ENCODE measurements at places on chromosomes 4 and X. TPM values are rescaled to one million over a fixed set of nuclear protein-coding genes. Genes with fewer than 3 reads are reported as not detected.

GRCh38 chrX:76931518-76931917 lies 504.0 kb downstream of the MAGEE1 start:
- DNase-seq = no peak

DNA sequence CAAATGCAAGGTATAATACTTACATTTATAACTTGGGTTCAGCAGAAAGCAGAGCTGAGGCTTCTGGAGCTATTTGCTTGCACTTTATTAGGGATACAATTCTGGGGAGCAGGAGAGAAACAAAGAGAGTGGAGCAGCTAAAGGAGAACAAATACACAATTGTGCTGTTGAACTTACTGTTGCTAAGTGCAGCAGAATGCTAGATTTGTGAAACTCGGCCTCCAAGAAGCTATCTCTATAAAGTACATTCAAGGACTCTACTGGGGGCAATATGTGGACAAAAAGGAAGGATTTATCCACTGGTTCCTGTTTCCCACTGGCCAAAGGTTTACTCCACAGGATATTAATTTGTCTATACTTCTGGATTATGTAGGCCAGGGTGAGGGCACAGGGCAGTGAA lies 86.8 kb downstream of the PPP1R2C start:
- DNase-seq = no peak

GRCh38 chrX:67624325-67624724 lies 80.5 kb downstream of the AR start:
- no peak for DNase-seq

DNA sequence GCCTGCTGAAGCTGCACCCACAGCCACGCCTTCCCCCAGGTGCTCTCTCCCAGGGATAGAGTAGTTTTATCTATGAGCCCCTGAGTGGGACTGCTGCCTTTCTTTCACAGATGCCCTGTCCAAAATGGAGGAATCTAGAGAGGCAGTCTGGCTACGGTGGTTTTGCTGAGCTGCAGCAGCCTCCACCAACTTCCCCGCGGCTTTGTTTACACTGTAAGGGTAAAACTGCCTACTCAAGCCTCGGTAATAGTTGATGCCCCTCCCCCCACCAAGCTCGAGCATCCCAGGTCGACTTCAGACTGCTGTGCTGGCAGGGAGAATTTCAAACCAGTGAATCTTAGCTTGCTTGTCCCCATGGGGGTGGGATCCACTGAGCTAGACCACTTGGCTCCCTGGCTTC lies 84.5 kb downstream of the PRKG2 start:
- no peak for DNase-seq

DNA sequence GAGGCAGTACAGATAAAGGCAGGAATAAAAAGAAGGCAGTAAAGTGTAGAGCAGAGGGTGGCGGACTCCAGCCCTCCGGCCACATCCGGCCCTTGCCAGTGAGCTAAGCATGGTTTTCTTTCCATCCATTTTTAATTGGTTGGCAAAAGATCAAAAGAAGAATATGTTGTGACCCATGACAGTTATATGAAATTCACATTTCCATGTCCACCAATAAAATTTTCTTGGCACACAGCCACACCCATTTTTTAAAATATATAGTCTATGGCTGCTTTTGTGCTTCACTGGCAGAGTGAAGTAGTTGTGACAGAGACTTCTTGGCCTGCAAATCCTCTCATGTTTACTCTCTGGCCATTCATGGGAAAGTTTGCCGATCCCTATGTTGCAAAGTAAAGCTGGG lies 29.8 kb downstream of the SLC9A6 start:
- no peak for DNase-seq

- DNase-seq = no peak
Measured at GRCh38 chr4:126604268-126604867, 1028.4 kb upstream of the INTU start.

DNA sequence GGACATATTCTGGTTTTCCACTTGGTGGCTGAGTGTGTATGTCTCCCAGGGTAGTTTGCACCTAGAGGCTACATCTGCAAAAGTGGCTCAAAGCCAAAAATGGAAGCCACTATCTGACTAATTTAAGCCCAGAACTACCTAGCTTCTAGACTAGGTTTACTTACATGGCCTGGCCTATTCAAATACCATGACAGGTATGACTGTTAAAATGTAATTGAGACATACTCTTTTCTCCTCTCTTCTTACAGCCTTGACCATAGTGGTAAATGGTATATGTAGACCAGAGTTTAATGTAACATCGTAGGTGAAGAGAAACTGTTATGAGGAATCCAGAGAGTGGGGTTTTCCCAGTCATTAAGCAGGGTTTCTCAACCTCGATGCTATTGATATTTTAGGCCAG lies 2.6 kb upstream of the TRPC5 start:
- no peak for DNase-seq

- no peak for DNase-seq
Measured at GRCh38 chrX:19086102-19086772, 36.0 kb downstream of the ADGRG2 start.

DNA sequence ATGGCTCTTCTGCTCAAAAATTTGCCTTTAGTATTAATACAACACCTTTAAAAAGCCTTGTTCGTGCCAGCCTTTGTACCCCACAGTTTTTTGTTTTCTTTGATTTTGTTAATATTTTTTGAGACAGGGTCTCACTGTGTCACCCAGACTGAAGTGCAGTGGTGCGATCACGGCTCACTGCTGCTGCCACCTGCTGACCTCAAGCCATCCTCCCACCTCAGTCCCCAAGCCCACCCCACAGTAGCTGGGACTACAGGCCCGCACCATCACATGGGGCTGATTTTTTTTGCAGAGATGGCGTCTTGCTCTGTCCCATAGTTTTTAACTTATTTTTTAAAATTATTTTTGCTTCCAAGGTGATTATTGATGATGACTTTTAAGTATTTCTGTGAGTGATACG lies 134.0 kb downstream of the HTR2C start:
- no peak for DNase-seq

DNA sequence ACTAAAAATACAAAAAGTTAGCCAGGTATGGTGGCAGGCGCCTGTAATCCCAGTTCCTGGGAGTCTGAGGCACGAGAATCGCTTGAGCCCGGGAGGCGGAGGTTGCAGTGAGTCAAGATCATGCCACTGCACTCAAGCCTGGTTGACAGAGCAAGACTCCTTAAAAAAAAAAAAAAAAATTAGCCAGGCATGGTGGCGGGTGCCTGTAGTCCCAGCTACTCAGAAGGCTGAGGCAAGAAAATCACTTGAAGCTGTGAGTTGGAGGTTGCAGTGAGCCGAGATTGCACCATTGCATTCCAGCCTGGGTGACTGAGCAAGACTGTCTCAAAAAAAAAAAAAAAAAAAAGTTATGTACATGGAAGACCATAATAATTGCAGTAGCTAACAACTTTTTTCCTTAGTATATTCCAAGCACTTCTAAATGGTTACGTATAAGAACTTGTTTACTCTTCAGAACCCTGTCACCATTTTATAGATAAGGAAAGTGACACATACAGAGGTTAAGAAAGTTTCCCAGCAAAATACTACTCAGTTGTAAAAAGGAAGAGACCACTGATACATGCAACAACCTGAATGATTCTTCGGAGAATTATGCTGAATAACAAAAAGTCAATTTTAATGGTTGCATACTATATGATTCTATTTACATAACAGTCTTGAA lies 24.5 kb downstream of the RUFY3 start:
- no peak for DNase-seq

- peak; percentile 72 for DNase-seq
Measured at GRCh38 chr4:82515705-82516104, 46.1 kb downstream of the TMEM150C start.

- DNase-seq = no peak
Measured at GRCh38 chrX:87468941-87469340, 48.7 kb upstream of the KLHL4 start.

DNA sequence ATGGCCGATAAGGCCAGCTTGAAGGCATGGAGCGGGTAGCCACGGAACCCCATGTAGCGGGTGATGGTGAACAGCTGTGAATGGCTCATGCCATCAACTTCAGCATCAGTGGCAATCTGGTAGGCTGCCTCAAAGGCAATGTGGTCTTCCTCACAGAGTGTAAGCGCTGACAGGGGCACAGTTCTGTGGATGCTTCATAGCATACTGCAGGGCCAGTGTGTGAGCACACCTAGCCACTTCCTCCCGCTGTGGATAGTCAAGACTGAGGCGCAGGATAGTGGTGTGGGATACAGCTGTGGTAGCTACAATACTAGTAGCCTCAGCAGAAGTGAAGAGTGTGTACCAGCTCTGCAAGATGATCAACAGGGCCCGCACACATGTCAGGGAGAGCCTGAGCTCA lies 40.5 kb downstream of the C4orf33 start:
- no peak for DNase-seq

- no peak for DNase-seq
Measured at GRCh38 chrX:49176421-49177326, 5.0 kb downstream of the PLP2 start.

DNA sequence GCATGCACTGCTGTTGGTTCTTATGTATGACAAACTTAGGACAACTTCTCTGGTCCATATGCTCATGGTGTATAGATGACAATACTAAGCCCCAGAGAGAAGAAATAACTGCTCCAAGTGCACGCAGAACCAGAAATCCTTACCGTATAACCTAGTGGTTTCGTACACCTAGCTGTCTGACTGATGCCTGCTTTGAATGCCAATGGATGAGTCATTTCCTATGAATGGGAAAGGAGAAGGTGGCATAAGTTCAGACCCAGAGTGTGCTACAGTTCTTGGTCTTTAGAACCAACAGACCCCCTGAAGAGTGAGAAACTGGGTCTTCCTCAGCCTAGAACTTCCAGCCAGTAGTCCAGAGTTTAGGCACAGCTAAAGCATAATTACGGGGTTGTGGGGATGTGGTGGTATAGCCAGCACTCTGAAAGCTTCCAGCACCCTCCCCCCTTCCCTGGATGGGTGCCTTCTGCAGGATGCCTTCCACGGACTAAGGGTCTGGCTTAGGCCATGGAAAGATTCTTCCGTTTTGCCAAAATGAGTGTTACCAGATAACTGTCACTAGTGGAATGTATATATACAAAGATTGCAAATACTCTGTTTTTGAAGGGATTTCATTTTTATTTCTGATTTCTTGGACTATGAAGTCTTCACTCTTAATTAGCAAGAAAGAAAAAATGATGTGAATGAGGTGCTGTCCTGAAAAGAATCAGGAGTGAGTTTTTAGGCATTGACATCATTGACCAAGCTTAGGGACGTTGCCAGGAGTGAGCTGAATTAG lies 84.6 kb upstream of the PACRGL start:
- no peak for DNase-seq

GRCh38 chr4:103757631-103758030 lies 37.8 kb upstream of the TACR3 start:
- DNase-seq = no peak

- no peak for DNase-seq
Measured at GRCh38 chr4:3196670-3197359, 52.1 kb upstream of the MSANTD1 start.

GRCh38 chr4:84500386-84501201 lies 1.5 kb upstream of the NKX6-1 start:
- no peak for DNase-seq

DNA sequence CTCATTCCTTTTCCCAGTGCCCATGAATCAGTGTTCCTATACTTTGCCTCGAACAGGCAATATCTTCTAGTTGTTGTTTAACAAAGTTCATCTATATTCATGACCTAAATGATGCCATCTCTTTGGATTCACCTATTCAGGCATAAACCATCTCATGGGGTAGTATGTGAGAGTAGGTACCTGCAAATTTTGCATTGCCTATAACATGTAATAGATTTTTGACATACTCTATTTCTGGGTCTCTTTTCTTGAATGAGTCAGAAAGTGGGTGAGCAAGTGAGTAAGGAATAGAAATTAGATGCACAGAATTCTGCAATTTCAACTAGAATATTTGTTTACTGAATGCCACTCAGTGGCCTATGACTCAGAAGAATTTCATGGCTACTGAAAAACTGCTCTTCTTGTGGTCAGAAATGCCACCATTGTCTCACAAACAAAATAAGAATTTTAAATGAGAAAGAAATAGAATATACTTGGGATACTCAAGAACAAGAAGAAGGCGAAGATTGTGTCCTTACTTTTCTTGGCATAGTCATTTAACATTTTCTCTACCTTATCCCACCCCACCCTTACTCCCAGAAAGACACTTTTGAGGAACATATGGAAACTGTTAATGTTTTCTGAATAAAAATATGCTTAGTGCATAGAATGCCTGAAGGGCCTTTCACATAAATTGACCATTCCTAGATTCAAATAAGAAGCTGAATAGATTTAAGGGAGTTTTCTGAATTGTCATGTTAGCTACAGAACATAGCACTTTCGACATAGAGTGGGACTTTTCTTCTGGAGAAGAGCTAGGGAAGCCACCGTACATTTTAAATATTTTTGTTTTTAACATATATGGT lies 86.8 kb downstream of the HHIP start:
- DNase-seq = no peak

DNA sequence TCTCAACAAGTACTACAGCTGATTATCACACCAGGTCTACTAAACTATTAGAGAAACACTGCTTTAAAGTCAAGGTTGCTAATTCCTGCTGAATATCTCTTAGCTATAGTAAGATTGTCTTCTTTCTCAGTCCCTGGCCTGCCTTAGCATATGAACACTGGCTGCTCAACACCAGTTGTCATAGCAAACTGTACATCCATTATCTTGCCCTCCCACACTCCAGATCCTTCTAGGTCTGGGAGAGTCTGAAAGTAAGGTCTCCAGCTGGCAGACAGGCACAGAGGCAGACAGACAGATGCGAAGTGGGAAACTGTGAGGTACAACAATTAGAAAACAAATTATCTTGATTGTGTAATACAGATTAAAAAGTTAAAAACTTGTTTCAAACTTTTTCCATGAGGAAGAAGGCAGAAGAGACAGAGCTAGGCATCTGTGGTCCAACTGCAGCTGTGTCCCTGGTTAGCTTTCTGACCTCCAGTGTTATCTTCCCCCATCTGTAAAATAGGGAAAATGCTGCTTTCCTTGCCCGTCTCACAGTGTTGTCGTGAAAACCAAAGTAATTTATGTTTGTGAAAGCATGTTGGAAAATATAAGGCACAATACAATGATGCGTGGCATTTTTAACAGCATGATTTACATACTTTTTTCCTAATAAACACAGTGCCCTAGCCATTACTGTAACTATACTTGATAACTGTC lies 133.8 kb downstream of the KLHL13 start:
- no peak for DNase-seq

DNA sequence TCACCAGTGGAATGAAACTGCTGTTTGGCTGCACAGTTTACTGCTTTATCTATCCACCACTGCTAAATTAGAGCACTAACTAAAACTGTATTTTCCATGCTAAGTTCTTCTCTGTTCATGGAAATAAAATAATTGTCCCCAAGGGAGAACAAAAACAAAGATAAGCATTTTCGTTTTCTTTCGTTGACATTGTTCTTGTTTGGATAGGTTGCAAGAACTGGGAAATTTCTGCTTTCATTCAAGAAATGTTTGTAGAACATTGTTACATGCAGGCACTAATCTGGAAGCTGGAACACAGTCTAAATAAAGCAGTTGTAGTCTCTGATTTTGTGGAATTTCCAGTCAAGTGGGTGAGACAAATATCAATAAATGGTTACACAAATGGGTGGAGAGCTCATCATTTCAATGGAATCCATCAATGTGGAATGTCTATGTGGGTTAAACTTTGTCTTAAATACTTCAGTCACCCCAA lies 5.8 kb upstream of the CXCL8 start:
- DNase-seq = no peak

- DNase-seq = no peak
Measured at GRCh38 chrX:136816975-136817374, 36.2 kb upstream of the ARHGEF6 start.

GRCh38 chr4:152217896-152218295 lies 318.0 kb downstream of the FBXW7 start:
- DNase-seq = peak; percentile 52

TACR3 gene
- 0.57 TPM for total RNA-seq

PAGE2B gene
- total RNA-seq = not detected

CLDN2 gene
- total RNA-seq = not detected

GLRA2 gene
- 2.6 TPM for total RNA-seq

MTTP gene
- 0.76 TPM for total RNA-seq

BEND2 gene
- not detected for total RNA-seq

FAM53A gene
- 4.3 TPM for total RNA-seq

HS3ST1 gene
- 9.4 TPM for total RNA-seq
